ENCODE measurements at places on chromosomes 5 and 9.
A peak's percentile ranks its signal among the peaks of the same experiment; 100 is the strongest.

- no peak for DNase-seq
Measured at GRCh38 chr5:175671013-175671412, 13.1 kb downstream of the HRH2 start.

DNA sequence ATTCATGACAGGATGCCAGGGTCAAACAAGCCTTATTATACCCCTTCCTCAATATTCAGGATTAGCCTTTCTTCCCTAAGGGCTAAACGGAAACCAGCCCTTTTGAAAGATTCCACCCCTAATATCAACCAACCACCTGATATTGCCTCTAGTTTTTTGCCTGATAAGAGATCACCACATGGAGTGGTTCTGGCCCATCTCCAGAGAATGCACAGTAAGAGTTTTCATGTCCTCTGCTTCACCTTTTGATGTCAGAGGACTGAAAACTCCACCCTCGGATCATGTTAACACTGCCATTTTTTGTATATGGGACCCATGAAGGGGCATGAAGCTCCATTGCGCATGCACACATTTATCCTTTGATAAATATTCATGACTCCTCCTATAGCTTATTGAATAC is 5.8 kb upstream of the LNPEP start:
- no peak for DNase-seq

DNA sequence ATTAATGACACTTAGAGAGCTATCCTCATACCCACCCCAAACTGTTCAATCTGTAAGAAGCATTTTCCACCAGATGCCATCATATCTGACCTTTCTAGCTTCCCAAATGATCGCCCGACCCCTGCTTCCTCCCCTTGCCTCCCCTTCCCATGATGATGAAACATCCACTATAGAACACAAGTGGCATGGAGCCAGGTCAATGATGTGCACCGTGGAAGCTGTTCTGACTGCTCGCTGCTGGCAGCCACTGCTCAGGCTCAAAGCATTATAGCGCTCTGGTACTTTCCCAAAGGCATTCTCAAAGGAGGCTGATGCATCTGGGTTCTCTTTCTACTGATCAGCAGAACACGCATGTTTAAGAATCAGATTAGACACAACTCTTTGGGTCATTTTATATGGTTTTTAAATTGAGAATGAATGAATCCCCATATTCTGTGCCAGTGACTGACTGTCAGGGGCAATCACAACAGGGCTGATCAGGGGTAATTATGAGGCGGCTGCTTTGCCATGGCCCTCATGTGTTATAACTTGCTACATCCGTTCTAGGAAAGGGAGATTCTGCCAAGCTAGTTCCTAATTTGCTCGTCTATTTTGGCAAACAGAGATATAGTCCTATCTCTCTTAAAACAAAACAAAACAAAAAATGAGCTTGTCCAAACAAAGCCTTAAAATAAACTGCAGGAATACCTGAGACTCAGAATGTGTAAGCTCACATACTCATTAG is 343.7 kb downstream of the ENC1 start:
- DNase-seq = no peak

- no peak for DNase-seq
Measured at GRCh38 chr9:119453980-119454379, 84.7 kb upstream of the BRINP1 start.

DNA sequence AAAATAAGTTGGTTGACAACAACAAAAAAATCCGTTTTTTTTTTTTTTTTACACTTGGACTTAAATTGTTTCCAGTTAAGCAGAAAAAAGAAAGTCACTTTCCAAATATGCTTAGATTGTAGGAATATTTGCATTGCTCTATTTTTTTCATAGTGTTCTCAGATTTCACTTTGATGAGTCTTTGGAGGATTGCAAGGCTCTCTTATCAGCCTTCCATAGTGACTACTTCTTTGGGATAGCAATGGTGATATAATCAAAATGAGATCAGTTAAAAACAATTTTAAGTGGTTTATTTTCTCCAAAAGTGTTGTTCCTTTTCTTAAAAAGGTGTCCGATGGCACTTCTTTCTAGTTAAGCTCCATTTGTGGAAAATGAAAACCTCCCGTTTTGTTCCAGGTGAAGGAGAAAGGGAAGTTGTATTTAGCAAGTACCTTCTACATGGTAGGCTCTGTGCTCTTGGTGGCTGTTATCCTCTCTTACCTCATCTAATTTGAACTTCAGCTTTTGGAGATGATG is 3.9 kb downstream of the RASGRF2 start:
- no peak for DNase-seq

DNA sequence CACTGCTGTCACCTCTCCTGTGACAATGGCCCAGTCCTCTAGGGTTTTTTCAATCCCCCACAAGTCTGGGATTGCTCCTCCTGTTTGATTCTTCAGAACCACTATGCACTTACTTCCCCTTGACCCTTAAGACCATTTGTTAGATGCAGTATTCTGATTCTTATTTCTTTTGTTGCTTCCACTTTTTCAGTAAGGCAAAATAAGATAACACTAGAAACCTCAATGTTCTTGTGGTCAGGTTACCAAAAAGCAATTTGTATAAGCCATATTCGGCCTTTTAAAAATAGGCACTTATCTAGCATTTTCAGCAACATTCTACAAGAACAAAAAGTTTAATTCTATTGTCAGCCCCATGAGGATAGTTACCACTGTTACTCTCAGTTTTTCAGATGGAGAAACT is 220.0 kb downstream of the KDM4C start:
- DNase-seq = no peak

DNA sequence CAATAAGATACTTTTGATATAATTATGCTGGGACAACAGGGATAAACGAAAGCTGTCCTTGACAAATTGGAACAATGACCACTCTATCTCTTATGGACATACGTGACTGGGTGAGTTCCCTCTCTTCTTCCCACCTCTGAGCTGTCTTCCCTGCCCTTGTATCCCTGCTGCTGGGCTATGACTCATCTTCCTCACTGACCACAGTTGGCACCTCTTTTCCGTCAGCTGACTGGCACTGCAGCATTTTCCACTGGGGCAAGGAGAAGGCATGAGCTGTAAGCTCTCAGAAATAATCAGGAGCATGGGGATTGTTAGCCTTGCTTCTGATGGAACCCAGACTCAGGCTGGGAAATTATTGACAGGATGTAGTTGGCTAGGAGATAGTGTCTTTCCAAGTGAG is 48.7 kb downstream of the PCSK1 start:
- DNase-seq = no peak

- peak; percentile 75 for DNase-seq
Measured at GRCh38 chr9:36765468-36766341, 193.0 kb downstream of the MELK start.

DNA sequence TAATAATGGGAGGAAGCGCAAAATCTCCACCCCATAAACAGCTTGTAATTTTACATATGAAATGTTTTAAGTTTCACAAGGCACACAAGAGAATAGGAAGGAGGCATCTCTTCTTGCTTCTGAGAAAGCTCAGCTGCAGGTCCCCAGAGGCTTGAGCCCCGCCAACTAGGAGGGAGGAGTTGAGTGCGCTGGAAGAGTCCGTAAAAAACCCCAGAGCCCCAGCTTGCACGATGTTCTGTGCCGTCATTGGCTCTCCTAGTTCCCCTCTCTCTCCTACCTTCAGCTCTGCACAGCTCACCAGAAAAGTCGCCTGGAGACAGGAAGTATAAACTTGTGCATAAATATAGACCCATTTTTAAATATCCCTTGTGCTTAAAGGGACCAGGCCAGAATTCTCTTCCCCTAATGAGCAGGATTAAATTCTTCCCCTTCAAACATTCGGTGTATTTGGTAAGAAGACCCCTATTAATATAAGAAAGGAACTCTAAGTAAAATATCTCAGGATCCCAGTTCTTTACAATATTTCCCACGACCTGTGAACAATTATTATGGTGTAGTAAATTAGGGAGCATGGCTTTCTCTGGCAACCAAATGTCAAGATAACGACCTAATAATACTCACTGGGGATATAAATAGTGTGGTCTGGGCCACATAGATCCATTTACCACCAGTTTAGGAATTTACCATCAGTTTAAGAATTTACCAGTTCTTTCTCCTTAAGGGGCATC is 13.7 kb downstream of the GLRX start:
- DNase-seq = no peak

DNA sequence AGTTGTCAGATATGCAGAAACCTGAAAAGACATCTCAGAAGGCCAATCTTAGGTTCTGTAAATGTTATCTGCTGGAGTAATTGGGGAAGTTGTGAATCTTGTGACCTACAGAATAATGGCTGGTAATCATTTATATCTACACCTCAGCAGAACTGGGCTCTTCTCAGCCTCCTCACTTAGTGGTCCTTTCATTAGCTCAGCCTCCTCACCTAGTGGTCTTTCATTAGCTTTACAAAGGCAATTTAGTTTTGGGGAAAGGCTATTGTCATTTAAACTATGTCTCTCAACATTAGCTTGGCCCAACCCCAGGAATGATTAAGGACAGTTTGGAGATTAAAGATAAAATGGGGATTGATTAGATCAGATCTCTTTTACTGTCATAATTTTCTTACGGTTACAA is 284.2 kb upstream of the SGCD start:
- DNase-seq = no peak

- DNase-seq = no peak
Measured at GRCh38 chr5:53543401-53543800, 17.0 kb upstream of the NDUFS4 start.
